Activated gamma-delta T cell treated with anti-CD3 and anti-CD28 coated beads, Interleukin-2, amount 50 U/mL, for 16 hours (primary cell): ENCODE measurements at places on chromosomes 2 and 18.

DNA sequence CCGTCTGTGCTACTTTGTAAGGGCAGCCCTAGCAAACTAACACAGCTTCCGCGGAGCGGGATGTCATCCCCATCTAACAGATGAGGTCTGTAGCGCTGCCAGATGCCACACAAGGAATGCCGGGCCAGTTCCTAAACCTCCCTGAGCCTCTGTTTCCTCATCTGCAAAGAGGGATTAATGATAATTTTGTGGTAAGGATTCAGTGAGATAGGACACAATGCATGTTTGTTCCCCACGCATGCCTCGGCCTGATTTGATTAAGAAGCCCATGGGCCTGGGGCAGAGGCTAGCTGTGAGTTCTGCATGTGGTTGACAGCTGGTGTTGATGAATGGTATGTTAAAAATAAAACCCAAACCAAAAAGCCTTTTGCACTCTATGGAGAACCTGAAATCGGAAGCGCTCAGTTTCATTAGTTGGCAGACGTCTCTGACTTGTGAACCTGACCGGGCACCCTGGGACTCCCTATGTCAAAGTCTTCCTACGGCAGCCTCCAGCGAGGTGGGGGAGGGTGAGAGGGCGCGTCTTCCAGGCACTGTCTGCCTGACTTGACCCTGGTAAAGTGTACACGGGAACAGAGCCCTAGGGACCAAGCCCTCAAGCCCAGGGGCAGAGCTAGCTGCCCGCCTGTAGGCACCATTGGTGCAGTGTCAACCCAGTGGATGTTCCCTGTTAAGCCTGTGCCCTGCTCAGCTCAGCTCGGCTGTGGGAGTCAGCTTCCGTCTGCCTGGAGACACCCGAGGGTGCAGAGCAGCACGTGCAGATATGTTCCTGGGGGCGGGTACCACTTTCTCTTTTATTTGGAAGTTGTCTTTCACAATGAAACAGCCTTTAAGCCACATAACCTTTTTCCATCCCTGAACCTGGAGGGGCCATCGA lies 14.8 kb upstream of the INHBB start:
- no peak for DNase-seq

DNA sequence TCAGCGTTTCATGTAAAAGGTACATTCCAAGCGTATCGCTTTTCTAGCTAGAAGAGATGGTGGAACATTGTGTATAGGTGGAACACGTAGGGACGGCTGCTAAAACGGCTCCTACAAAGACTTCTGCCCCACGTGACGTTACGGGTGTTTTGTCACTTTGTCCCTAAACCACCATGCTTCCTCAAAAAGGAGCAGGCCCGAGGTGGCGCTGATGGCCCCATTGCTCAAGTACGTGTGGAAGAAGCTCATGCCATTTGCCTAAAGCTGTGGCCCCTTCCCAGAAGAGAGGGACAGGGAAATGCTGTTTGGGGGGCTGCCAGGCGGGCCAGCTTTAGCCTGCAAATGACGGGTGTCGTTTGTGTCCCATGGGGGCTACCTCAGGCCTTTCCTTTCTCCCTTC lies 72.7 kb downstream of the TMEM247 start:
- no peak for DNase-seq

GRCh38 chr2:45045706-45046105 lies 36.5 kb upstream of the SIX2 start:
- DNase-seq: no peak

GRCh38 chr2:62660582-62661262 lies 44.8 kb upstream of the EHBP1 start:
- no peak for DNase-seq

GRCh38 chr2:28626891-28627421 lies 124.7 kb upstream of the PPP1CB start:
- DNase-seq: no peak

DNA sequence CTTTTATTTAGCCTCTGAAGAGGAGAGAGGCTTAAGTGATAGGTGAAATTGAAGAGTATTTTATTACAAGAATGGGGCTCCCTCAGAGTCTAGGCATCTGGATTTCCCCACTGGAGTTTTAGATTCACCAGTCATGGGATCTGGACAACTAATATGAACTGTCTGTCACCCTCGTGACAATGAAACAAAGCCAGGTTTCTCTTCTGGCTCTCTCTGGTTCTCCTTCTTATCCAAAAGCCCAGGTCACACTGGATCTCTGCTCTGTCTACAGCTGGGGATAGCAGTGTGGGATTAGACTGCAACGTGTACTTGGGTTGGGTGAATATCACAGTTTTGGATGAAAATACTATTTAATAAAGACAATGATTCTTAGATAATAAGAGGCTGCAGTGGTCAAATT lies 31.2 kb downstream of the LHCGR start:
- no peak for DNase-seq

- no peak for DNase-seq
Observed at GRCh38 chr18:22250591-22250996, 81.2 kb downstream of the GATA6 start.

DNA sequence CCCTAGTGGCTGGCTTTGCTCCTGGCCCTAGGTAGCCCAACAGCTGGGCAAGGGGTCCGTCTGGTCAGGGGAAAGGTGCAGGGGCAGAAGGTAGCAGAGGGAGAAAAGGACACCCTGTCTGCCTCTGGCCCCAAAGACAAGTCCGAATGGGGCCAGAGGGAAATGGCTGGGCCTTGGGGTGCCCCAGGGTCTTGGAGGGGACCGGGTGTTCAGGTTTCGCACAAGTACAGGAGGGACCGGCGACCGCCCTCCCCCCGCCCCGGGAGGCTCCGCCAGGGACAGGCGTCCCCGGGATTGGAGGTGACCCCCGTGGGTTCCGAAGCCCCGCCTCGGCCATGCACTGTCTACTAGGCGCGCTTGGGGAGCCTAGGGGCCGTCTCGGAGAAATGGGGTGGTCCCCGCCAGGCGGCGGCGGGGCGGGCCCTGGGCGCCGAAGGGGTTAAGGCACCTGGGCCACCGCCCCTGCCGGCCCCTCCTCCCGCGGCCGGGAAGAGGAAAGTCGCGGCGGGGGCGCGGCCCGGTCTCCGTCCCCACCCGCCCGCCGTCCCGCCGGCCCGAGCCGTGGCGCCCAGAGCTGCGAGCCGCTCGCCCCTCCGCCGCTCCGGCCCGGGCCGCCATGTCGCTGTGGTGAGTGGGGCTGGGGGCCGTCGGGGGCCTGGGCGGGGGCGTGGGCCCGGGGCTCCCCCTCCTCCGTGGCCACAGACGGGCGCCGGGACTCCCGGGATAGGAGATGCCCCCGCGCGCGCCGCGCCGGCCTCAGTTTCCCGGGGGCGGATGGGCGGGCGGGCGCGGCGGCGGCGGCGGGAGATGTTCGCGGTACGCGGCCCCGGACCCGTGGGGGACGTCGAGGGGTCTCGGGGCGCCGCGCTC lies at the start of gene B3GNT7:
B3GNT7 (plus strand) TSS at position 523 of the 870 bp plus-strand sequence; CDS start at position 617, 94 bp downstream.
- no peak for DNase-seq

- no peak for DNase-seq
Observed at GRCh38 chr2:8669157-8669817, 12.6 kb upstream of the ID2 start.

DNA sequence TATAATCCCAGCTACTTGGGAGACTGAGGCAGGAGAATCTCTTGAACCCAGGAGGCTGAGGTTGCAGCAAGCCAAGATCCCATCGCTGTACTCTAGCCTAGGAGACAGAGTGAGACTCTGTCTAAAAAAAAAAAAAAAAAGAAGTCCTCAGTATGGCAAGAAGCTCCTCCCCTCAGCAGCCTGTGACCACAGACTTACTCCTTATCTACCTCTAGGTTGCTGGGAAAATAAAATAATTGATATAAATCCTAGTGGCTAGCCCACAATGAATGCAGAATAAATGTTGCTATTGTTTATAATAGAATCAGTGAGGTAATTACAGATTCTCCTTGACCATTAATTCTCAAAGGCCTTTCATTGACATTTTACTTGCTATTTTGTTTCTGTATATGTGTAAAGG lies 70.6 kb downstream of the IRS1 start:
- DNase-seq: no peak

DNA sequence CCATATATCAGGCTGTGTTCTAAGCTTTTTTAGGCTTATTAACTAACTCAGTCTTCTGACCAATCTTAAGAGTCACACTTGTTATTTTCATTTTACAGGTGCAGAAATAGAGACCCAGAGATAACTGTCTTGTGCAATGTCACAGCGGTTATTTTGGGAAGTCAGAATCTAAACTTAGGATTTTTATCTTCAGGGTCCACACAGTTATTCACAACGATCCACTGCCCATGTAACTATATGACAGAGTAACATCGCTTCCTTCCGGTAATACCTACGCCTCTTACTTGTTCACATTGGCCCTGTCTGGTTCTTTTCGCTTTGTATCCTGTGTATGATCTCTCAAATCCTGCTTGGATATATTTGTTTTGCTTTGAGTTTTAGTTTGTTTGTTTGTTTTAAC lies 631.7 kb downstream of the LRP1B start:
- no peak for DNase-seq

DNA sequence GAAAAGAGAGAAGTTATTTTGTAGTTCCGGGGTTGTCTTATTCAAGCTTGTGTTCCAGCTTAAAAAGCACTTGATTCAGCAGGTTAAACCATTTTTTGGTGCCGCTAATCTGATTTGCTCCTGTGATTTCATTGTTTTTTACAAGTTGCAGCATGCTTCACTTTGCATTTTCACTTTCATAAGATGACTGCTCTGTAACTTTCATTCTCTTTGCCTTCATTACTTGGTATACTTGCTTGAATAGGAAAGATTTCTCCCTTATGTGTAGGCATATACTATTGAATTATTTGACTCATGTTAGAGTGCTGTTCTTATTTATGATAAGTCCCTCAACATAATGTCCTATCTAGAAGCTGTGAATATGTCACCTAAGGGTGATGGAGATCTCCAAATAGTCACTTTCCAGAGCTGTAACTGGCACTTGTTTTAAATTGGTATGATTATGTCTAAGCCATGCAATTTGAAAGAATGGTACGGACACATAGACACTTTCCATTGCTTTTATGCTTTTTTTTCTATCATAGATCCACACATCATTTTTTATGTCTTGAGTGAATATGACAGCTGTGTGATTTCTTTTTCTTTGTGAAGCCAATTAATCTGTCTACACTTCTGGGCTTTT lies 254.5 kb downstream of the DSEL start:
- DNase-seq: no peak
